ENCODE measurements at places on chromosomes 4 and X.
A peak's percentile ranks its signal among the peaks of the same experiment; 100 is the strongest.

- no peak for DNase-seq
These were observed 73.1 kb downstream of the CPZ start for GRCh38 chr4:8665406-8666360.

DNA sequence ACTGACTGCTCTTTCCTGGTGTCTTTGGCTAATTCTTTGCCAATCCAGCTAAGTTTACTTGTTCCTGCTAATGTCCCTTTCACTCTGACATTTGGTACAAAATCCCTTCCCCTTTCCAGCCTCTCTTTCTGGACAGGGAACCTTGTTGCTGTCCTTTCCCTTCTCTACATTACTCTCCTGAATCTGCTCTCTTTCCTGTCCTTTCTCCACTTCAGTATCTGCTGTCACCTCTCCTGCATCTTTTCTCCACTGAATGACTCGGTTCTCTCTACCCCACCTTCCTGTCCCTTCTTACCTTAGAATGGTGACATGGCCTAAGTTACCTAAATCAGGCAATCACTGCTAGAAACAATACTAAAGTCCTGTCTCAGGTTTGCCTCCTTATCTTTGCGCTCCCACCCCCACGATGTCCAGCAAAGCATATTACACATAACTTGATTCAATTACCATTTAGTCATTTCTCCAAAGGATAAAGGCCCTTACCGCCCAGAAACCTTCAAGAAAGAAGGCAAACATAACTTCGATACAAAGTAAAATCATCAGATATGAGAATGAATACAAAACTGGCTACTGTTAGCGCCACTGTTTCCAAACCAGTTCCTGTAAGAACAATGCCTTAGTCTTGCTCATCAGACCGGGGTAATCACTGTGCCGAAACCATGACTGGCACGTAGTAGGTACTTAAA is 890 bp downstream of the BOD1L1 start:
- DNase-seq = no peak

DNA sequence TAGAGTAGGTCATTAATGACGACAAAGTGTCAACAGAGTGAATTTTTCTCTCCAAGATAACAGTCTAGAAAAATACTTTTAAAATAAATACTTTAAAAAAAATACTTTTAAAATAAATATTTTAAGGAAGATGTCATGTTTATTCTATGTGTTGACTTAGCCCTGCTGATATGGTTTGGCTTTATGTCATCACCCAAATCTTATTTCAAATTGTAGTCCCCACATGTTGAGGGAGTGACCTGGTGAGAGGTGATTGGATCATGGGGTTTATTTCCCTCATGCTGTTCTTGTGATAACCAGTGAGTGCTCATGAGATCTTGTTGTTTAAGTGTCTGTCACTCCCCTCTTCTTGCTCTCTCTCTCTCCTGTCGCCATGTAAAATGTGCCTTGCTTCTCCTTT is 754.9 kb upstream of the SLIT2 start:
- DNase-seq = no peak

GRCh38 chr4:138445098-138445497 is 202.9 kb upstream of the SLC7A11 start:
- no peak for DNase-seq

DNA sequence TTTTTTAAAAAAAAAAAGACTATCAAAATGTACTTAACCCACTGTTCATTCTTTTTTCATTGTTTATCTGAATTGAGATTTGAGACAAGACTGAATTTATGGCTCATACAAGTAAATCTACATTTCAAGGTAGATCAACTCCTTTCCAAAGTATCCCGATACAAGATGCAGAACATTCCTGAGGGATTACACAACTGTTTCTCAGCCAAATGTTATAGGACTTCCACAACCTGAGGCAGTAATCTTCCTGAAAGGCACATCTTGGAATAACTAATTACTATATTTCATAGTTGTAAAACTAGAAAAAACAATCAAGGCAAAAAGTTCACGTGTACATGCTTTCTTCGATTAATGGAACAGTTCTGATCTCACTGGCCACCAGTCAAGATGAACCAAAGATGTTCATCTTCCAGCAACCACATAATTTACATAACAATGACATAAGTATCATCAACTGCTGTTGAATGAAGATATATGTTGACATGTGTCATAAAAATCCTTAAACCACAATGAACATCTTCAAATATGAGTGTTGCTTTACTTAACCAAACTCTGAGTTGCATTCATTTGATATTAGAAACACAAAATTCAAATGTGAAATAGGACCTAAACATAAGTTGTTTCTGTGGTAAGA is 225.2 kb upstream of the DKK2 start:
- DNase-seq = no peak

- DNase-seq = no peak
These were observed 247.8 kb upstream of the POU3F4 start for GRCh38 chrX:83260288-83260687.

DNA sequence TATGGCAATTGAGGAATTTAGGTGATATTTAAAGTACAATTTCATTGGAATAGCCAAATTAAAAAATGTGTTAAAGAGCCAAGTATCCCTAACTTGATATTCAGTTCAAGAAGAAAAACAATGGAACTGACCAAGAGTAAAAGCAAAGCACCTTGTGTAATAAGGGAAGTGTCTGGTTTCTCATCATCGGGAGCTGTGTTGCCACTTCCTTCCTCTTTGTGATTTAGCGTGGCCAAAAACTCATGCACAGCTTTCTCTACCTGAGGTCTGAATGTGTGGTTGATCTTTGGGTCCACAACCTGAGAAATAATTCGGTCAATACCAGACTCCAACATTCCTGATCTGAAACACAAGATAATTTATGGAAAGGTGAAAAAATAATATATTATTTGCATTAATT is 12.4 kb downstream of the BOD1L1 start:
- DNase-seq = no peak

GRCh38 chr4:141977433-141977832 is 341.1 kb downstream of the IL15 start:
- DNase-seq = no peak

DNA sequence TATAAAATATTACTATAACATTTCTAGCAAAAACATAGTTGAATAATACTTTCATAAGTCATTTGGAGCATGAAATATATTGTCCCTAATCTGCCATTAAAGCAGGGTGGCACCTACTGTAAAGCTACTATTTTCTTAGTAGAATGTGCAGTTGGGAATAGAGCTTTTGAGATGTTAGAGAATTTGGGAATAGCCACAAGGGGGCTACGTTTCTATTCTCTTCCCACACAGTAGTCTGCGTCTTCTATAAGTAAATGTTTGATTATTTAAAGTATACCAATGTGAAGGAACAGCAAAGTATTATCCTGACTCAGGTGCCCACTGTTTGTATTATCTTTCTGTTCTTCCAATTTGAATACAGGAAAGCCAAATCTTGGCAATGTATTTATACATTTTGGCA is 323.2 kb upstream of the GIMD1 start:
- peak; percentile 7 for DNase-seq

GRCh38 chrX:116238567-116239255 is 68.2 kb downstream of the AGTR2 start:
- DNase-seq = no peak
